Activated naive CD8-positive, alpha-beta T cell treated with anti-CD3 and anti-CD28 coated beads for 36 hours (primary cell): ENCODE measurements at places on chromosomes 3 and 15.

DNA sequence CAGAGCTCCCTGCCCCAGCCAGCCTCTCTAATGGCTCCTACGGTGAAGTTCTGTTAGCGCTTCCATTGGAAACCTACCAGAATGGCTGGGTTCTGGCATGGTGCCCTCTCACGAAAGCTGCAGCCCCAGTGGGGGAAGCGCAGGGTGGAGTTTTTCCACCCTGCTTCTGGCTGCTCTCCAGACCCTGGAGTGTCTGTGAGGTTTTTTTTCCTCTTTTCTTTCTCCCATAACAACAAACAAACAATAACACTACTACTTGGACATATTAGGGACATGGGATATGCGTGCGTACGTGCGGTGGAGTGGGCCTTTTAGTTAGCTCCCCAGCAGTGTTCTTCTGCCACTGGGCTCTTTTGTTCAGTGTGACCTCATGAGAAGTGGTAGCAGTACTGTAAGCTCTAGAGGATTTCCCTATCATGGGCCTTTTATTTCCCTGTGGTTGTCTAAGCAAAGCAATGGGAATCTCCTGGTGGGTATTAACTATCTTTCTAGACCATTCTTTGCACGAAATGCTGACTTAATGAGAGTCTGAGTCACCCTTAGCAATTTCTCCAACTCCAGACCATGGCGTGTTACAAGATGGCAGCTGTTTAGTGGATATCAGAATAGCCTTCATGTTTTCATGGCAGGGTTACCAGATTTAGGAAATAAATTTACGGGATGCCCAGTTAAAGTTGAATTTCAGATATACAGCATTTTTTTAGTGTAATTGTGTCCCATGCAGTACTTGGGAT, 161.9 kb downstream of the FNDC3B start:
- no peak for DNase-seq

GRCh38 chr3:10408680-10409079, 87.8 kb upstream of the SEC13 start:
- DNase-seq: no peak

DNA sequence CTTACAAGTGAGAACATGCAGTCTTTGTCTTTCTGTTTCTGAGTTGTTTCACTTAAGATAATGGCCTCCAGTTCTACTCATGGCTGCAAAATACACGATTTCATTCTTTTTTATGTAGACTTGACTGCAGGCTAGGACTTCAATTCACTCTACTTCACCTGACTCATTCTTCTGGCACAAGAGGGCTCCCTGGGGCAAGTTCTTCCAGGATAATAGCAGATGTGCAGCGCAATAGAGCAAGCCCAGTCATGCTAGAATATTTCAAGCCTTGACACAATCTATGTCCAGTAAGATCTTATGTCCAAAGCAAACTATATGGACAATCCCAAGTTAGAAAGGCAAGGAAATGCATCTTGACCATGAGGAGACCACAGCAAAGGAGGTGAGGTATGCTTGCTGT, 211.7 kb upstream of the GADL1 start:
- no peak for DNase-seq

GRCh38 chr15:39362821-39363561, 217.9 kb upstream of the THBS1 start:
- DNase-seq: no peak

GRCh38 chr3:113261626-113262303, 50.4 kb downstream of the BOC start:
- no peak for DNase-seq

DNA sequence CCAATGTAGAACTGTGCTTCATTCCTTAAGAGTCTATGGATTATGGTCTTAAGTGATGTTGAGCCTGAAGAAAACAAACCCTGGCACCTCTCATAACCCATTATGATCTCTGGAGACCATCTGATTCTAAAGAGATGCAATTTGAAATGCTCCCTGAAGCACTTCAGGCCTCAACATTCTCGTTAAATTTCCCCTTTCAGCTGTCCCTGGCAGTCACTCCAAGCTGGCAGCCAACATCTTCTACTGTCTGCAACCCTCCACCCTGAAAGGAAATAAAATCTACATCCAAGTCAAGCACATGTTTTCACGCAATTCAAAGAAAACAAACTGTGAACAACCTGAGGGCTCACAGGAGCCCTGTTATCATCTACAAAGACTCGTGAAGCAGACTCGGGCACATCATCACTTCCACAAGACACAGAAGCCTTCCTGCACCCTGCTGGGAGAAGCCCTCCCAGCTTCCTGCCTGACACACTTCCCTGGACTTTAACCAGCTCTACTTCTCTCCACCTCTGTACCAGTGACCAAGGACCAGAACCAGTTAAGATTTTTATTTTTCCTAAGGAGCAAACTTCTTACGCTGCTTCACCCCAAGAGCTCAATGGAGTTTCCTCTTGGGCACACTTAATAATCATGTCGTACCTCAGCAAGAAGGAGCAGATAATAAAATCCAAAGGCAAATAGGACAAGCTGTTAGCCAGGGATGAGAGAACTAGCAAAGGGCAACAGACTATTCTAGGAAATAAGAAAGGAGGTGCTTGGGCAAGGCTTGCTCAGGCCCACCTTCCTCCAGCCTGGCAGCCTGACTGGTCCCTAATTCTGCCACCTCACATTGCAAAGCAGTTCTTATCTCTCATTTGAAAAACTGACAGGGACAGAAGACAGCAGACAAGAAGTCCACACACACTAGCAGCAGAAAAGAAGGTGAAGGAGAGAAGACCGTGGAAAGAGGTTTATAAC, 67.1 kb downstream of the MAGI1 start:
- DNase-seq: no peak

DNA sequence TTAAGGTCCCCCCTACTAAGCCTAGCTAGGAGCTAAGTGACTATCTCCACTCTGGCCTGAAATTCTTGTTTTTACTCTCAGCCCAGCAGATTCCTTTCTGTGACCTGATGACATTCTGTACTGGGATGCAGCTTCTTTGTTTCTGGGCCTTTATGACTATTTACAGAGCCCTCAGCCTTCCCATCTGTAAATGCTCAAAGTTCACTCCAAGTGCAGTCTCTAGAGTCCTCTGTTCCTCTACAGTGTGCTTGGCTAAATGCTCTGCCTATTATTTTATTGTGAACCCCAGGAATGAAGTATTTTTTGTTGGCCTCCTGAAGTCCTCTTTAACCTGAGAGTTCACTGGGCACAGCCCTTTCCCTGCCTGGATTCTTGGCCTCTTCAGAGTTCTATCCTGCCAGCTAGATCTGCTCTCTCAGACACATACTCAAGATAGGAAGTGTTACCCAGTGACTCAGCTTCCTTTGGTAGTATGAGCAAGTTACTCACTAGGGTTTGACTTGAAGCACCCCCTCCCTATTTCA, 278.1 kb upstream of the P2RY1 start:
- no peak for DNase-seq

DNA sequence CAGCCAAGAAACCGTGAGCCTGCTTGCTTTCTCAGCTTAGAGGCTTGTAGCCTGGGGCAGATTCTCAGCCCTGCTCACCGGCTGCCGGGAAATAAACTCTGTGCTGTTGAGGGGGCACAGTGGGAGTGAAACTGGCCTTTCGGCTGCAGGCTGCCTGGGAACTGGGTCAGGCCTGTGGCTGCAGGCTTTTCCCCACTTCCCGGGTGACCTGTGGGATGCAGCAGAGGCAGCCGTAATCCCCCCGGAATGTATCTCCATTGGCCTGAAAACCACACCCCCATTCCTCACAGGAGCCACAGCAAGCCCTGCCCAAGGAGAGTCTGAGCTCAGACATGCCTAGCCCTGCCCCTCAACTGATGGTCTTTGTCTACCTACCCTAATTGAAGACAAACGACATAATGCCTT, 110.9 kb downstream of the STXBP5L start:
- DNase-seq: no peak

DNA sequence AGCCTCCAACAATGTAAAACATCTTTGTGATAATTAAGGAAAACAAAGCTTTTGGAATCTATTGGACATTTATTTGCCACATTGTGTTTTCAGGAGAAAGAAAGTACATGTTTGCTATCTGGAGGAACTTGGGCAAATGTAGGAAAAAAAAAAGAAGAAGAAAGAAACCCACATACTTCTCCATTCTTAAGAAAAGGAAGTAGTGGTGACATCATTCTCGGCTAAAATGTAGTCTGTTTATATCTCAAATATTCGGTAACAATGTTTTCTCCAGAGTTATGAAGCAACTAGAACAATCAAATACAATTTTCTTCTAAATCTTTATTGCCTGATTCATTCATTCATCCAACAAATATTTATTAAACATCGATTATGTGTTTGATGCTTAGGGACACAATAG, 2.3 kb upstream of the TGFBR2 start:
- DNase-seq: no peak

- peak; percentile 55 for DNase-seq
These were observed 1.4 kb downstream of the CSK start for GRCh38 chr15:74783072-74783807.

- DNase-seq: no peak
These were observed 424.3 kb upstream of the ATP10A start for GRCh38 chr15:26287381-26287780.

DNA sequence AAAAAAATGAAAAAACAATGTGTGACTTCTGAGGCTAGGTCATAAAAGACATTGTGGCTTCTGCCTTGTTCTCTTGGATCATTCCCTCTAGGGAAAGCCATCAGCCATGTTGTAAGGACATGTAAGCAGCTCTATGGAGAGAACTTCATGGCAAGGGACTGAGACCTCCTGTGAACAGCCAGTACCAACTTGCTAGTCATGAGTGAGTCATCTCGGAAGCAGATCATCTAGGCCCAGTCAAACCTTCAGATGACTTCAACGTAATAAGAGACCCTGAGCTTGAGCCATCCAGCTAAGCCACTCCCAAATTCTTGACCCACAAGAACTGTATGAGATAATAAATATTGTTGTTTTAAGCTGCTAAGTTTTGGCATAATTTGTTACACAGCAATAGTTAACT, 4.9 kb downstream of the MON1A start:
- no peak for DNase-seq

DNA sequence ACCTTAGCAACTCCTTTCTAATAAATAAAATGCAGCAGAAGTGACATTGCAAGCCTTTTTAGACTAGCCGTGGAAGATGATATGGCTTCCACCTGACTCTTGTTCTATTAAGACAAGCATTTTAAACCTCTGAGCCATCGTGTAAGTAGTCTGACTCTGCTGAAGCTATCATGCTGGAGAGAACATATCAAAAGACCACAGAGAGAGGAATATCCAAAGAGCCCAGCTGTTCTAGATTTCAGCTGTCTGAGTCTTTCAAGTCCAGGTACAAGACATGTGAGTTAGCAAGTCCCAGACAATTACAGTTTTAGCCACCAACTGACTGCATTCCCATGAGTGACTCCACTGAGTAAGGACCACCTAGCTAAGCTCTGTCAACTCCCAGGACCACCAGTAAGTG, 517.0 kb upstream of the NAALADL2 start:
- no peak for DNase-seq

DNA sequence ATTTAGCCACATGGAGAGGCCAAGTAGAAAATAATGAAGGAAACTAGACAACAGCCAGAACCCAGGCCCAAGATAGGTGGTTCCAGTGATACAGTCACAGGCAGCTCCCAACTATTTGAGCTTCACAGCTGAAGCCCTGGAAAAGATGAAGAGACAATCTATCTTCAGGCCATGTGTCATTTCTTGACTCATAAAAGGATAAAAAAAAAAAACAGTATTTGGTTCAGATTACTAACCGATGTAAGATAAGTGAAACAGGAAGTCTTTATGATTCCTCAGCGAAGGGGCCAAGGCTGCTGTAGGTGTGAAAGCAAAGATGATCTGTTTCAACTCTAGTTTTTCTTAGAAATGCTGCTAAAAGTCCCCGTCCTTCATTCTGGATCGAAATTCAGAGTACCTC, 394.6 kb downstream of the ZNF385D start:
- DNase-seq: no peak

- no peak for DNase-seq
These were observed 36.7 kb downstream of the FOXP1 start for GRCh38 chr3:71546821-71547220.

DNA sequence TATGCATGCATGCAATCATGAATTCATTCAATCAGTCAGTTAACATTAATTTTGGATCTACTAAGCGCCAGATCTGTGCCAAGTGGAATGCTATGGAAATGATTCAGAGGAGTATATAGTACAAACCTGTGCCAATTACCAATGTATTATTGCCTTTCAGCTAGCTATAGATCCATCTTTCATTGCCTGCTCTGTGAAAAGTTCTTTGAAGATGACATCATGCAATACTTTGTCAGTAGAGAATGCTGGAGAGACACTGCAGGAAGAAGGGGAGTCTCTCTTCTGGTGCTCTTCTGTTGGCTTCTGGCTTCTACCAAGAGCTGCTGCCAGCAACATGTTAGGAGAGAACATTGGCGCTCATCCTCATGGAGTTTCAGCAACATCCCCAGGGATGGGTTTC, 81.0 kb upstream of the LMCD1 start:
- DNase-seq: no peak

GRCh38 chr15:63982381-63982854, 63.9 kb downstream of the DAPK2 start:
- no peak for DNase-seq

DNA sequence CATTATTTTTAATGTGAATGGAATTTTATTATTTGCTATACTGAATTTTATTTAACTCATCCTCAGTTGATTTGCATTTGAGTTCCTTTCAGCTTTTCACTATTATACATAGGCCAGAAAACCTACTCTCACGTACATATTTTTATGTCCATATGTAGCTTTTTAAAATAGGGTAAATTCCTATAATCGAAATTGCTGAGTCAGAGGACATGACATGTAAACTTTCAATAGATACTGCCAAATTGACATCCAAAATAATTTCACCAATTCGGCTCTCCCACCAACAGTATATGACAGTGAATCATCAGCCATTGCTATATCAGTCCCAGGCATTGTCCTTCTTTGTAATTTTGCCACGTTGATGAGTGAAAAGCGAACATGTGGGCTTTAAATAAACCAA, 222.5 kb downstream of the SQOR start:
- no peak for DNase-seq

GRCh38 chr3:78972617-78973301, 795.0 kb downstream of the ROBO1 start:
- no peak for DNase-seq

DNA sequence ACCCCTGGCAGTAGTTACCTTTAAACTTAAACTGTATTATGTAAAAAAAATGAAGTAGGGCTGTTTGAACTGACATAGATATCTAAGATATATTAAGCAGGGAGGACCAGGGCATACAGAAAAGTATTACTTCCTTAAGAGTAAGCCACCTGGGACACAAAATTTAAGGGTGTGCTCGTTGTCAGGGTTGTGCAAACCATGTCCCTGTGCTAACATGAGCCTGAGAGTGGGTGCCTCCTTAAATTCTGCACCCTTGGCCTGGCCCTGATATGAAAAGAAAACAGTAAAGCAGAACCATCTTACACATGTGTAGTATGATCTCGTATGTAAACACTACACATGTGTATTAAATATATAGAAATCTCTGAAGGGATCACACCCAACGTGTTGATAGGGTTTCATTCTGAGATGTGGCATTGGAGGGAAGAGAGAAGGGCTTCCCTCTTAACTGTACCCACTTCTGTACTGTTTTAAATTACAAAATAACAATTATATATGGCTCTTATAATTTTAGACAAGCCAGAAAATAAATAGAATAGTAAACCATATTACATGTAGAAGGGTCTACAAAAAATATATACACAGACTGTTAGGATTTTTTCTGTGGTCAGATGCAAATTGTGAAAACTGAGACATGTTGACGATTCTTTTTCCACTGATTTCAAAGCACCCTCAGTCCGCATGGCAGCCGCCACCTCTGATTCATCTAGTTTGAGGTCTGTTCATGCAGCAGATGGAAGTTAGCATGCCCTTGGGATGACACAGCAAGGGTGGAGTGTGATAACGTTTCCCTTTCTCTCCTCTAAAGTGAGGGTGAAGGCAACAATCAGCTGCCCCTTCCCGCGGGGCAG, 400.8 kb upstream of the PROK2 start:
- DNase-seq: peak; percentile 53
